ENCODE measurements at places on chromosomes 1 and 21.

- DNase-seq: no peak
Observed at GRCh38 chr1:46183079-46183847, 7.0 kb upstream of the P3R3URF start.

- DNase-seq: peak; percentile 70
Observed at GRCh38 chr1:59477286-59477685, 180.4 kb downstream of the FGGY start.

GRCh38 chr21:31716106-31716505 lies 15.8 kb downstream of the SCAF4 start:
- DNase-seq: no peak

DNA sequence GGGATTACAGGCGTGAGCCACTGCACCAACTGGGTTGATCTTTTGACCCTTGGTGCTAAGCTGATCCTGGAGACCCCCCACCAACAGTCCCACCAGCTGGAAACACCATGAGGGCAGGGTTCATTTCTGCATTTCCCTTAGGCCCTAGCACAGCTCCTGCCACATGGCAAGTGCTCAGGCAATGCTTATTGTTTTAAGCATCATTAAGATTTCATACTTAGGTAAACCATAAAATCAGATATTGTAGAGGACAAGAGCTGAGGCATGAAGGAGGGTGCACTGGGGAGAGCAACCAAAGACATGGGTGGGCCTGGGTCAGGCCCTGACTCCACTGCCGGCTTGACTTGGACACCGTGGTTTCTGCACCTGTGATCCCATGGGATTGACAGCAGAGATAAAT lies 17.7 kb downstream of the CHIT1 start:
- no peak for DNase-seq

DNA sequence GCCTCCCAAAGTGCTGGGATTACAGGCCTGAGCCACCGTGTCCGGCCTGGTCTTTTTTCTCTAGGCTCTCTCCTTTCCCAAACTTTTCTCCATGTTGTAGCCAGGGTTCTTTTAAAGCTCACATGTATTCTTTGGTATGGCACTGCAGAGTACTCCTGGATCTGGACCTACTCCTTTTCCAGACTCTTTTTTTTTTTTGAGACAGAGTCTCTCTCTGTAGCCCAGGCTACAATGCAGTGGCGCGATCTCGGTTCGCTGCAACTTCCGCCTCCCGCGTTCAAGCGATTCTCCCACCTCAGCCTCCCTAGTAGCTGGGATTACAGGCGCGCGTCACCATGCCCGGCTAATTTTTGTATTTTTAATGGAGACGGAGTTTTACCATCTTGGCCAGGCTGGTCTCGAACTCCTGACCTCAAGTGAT lies 602 bp upstream of the MED18 start:
- DNase-seq: no peak

GRCh38 chr1:39168301-39169080 lies 36.0 kb upstream of the MACF1 start:
- no peak for DNase-seq
